SHP77 (cell line): ENCODE measurements at places on chromosomes 6 and 20.
A peak's percentile ranks its signal among the peaks of the same experiment; 100 is the strongest.

GRCh38 chr20:43979576-43980105, 65.0 kb downstream of the TOX2 start:
- DNase-seq: no peak

- DNase-seq: no peak
Observed at GRCh38 chr6:167798453-167798852, 28.3 kb upstream of the AFDN start.

DNA sequence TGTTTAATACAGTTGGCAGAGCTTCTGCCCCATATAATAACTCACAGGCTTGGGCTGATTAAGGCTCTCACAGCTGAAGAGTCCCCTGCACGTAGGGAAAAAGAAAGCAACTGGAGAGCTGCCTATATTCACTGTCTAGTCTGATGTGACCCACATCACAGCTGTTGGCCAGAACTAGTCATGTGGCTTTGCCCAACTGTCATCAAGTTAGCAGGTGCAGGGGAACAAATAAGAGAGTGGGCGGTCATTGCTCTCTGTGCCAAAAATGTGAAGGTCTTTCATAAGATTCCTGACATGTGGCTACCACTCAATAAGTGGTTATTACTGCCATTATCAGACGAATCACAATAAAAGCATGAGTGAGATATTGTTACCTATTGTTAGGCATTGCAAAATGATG, 665.2 kb downstream of the DOK5 start:
- DNase-seq: peak; percentile 88

DNA sequence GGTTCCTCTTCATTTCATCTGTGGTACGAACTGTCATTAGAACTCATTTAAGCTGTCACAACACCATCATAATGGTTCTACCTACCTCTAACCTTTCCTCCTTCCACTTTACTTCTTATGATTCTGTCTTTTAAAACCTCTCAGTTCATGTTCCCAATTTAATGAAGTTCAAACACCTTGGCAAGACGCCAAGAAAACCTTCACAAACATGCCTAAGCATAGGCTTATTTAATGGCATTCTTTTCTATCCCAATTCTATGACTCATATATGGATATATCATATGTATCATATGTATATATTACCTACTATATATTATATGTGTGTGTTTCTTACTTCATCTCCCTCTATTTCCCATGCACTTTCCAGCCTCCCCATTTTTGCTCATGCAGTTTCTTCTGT, 283.4 kb upstream of the TBX18 start:
- DNase-seq: no peak

DNA sequence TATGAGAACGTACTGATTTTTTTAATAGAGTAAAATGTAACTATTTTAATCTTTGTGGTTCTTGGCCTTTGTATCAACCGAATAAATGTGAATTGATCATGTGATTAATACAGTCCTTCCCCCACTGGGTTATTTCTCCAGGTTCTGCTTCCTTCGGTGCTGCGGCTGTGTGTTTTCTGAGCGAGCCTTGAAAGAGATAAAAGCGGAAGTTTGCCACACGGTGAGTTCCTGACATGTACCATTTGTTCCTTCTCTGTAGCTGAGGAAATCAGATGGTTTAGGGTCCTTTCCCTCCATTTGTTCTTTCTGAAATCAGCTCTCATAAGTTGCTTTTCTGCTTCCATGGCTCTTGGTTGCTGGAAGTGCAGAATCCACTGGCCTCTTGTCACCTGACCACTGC, 15.5 kb downstream of the RTF2 start:
- no peak for DNase-seq

GRCh38 chr6:27811451-27811772, 100.8 kb downstream of the OR2B2 start:
- no peak for DNase-seq

- no peak for DNase-seq
Observed at GRCh38 chr20:21302664-21303060, 469 bp upstream of the XRN2 start.

DNA sequence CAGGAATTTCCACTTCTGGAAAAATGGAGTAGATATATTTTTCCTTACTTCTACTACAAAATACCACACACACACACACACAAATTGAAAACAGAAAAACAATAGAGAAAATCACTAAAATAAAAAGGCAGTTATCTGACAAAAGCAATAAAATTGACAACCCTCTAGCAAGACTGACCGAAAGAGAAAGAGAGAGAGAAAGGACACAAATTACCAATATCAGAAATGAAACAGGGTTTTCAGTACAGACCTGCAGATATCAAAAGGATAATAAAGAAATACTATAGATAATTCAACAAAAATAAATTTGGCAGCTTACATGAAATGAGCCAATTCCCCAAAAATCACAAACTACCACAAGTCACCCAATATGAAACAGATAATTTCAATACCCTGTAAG, 104.7 kb downstream of the OPRM1 start:
- no peak for DNase-seq

- DNase-seq: peak; percentile 63
Observed at GRCh38 chr6:112343390-112343789, 3.7 kb upstream of the RFPL4B start.

DNA sequence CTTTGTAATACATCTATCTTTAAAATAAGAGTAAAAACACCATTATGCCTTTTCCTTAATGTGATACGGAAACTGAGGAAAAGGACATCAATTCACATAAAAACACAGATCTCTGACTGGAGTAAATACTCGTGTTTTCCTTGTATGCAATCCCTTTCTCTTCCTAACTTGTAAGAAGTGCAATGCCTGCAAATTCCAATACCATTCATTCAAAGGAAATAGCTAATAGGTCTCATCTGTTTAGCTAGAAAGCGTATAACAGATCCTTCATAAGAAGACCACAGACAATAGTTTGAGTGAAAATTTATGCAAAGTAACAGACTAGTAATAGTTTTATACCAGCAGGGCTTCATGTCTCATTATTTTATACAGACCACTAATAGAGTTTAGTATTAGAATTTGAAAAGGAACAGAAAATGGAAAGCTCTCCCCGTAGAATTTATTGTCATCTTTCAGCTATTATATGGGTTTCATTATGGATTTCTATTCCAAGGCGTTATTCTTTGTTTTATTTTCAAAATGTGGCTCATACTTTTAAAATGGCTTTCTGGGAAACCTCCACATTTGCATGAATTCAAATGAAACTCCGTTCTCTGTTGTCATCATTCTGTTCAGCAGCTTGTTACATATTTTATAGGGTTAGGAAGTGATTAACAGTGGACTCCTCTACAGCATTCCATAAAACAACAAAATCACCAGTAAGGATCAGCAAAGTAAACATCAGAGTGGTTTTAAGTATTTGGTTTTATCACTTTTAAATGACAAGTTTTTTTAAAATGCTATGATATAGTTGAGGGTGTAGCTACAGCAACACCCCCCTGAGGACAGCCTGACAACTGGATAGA, 186.7 kb downstream of the BTBD9 start:
- DNase-seq: no peak
